CD4-positive, alpha-beta T cell treated with Interleukin-6 for 4 hours (primary cell): ENCODE measurements at places on chromosomes 6 and 20.

GRCh38 chr6:111765763-111766162 lies 107.5 kb downstream of the FYN start:
- no peak for DNase-seq

- DNase-seq = peak; percentile 95
Measured at GRCh38 chr6:29926413-29927274, 15.7 kb upstream of the HLA-A start.

DNA sequence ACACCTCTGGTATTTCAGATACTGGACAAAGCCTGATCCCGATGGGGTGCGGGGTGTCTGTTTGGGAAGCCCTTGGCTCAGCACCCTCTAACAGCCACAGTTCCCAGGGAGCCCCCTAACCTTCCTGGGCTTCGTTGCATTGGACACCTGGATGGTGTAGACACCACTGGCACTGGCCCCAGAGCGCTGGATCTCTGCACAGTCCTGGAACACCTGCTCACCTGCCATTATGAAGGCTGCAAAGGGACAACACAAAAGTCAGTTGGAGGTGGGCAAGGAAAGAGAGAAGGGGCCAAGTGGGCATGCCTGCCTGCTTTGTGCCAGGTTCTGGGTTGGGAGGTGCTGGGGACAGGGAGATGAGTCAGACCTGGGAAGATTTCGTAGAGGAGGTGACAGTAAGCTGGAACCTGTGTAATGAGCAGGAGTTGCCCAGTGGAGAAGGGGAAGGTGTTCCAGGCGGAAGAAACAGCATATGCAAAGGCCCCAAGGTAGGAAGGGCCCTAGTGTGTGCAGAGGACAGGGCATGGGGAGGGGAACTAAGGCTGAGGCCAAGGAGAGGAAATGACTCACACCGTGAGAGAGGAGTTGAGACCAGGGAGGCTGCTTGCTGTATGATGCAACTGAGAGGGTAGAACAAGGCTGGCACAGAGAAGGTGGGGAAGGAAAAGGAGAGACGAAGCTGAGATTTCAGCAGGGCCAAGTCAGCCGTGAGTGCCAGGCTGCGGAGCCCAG lies 34.9 kb downstream of the ANGPT4 start:
- DNase-seq = peak; percentile 16

GRCh38 chr6:16367571-16367970 lies 129.2 kb downstream of the GMPR start:
- DNase-seq = no peak

- DNase-seq = no peak
Measured at GRCh38 chr6:6998194-6998569, 109.6 kb upstream of the RREB1 start.

DNA sequence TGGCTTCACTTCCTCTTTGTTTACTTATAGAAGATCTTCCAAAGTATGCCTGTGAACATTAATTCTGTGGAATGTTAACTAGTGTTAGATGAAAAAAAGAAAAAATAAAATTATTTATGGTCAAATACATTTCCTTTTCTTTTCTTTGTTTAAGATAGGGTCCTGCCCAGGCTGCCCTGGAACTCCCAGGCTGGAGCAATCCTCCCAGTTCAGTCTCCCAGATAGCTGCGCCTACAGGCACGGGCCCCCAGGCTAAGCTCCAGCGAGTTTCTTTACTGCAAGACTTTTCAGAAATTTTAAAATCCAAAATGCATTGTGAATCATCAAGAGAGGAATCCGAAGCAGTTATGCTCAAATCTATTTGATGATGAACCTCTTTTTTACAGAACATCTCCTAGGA lies 39.3 kb upstream of the IL20RA start:
- no peak for DNase-seq

DNA sequence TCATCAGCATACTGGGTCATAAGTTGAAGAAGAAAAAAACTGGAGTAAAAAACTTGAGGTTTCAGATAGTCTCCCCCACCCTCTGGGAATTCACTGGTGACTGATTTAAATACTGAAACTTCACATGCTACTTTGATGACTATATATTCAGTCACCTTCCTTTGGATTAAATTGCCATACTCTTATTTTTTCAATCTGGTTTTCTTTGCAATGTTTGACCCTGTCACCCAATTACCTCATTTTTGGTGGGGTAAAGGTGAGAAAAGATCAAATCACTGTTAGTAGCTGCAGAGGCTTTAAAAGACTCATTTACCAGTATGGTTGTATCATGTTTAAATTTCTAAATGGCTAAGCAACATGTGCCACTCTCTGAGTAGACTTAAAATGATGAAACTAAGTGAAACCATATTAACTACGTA lies 862.7 kb upstream of the FLRT3 start:
- no peak for DNase-seq

DNA sequence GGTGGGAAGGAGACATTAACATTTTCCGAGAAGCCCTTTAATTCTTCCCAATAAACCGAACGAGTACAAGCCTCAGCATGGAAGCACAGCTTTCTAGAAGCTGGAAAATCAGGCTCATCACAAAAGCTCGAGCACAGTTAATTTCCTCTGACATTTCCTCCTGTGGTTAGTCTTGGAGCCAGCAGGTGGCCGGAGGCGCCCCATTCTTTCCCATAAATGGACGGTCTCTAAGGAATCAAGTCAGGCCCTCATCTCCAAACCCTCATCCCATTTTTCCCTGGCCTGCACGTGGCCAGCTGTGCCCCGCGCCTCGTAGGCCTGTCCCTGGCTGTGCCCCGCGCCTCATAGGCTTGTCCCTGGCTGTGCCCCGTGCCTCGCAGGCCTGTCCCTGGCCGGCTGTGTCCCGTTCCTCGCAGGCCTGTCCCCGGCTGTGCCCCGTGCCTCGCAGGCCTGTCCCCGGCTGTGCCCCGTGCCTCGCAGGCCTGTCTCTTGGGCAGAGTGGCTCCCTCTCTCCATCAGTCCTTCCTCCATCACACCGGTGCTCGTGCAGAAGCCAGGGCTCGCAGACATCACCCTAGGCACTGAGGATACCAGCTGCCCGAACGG lies 19.7 kb upstream of the NTSR1 start:
- no peak for DNase-seq

DNA sequence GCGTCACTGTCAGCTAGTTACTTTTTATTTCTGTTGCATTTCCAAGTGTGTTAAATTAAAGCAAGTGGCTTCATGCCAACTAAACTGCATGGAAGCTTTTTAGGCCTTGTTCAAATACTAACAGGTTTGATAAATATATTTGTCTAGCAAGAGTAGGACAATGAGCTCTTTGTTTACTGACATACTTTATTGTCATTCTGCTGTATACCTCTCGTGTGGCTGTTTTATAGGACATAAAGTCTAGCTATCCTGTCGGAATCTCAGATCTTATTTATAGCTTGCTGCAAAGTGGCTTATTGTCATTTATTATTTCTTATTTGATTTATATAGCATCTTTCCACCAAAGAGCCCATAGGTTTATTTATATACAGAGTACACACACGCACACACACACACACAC lies 711.1 kb downstream of the KIF16B start:
- no peak for DNase-seq

DNA sequence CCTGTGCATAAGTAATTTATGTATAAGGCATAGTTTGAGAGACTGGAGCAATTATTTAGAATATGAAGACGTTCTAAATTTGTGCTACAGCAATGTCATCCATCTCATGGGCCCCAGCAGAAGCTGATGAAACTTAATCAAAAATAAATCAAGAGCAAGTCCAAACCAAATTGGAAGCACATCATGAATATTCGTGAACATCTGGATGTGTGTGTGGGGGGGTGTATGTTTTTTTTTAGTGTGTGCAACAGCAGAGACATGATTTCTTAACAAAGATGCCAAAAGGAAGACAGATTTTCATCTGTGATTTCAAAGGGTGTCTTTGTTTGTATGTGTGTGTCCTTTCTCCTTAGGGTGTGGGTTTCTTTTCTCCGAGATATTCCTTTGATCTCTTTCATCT lies 58.9 kb downstream of the SASH1 start:
- no peak for DNase-seq

DNA sequence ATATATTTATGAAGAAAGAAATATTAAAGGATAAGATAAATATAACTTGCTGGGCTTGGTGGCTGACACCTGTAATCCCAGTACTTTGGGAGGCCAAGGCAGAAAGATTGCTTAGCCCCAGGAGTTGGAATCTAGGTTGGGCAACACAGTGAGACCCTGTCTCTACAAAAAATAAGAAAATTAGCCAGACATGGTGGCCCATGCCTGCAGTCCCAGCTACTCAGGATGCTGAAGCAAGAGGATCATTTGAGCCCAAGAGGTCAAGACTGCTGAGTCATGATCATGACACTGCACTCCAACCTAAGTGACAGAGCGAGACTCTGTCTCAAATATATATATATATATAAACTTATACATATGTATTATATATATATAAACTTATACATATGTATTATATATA lies 164.0 kb downstream of the MRPL14 start:
- DNase-seq = no peak

DNA sequence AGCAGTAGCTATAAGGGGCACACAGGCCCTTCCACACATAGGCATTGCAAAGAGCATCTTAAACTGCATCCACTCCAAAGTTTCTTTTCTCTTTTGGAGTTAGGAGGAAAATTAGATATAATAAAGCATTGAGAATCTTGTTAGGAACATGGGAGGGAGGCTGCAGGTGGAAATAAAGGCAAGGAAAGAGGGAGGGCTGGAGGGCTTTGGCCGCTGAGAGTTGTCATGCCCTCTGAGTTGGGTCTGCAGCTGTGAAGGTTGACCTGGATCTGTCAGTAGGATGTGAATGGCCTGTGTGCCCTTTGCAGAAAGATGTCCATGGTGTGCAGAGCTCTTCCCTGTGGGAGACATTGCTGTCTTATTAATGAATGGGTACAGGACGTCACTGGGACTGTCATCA lies 134.0 kb downstream of the FNDC1 start:
- DNase-seq = no peak

DNA sequence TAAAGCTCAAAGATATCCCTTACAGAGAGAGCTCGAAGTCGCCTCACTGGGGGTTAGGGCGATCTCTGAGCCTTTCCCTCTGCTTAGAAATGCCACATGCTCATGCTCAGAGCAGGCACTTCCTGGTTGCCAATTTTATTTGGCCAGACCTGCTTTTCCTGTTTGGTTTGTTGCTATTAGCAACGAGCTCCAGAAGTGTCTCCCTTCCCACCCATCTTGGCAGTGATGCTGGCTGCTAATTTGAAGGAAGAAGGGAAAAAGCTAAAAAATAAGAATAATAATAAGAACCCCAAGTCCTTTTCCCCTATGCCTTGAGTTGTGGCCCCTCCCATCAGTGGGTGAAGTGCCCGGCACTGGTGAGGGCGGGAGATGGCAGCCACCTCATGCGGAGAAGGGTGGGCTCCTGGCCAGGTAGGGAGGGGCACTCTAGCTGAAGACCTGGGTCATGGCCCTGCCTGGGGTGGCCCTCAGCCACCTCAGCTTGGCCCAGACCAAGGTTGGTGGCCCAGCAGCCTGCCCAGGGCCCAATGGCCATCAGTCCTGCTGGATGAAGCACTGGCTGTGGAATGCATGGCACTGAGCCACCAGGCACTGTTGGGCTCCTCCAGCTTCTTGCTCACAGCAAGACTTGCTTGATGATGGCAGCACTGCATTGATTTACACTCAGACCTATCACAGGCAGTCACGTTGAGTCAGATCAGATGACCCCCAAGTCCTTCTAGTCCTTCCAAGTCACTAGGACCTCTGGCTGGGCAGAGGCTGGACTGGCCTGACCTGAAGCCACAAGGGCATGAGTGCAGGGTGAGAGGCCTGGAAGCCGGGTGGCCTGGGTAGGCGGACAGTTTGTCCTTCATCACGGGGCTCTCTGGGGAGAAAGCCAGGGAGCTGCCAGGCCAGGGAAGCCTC lies 79.0 kb downstream of the SYNJ2 start:
- peak; percentile 15 for DNase-seq

DNA sequence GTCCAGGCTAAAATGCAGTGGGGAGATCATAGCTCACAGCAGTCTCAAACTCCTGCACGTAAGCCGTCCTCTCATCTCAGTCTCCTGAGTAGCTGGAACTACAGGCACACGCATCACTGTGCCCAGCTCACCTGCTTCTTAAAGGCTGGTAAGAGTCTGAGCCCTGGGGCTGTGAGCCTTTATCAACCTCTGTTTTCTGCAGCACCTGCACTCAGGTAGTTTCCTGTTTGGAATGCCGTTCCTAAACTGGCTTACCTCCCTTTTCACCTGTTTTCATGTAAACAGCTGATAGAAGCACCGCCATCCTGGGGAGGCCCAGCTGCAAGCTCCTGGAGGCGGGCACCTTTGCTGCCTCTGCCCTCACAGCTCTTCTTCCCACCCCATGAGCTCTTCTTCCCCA lies 45.4 kb downstream of the SLC24A3 start:
- no peak for DNase-seq

DNA sequence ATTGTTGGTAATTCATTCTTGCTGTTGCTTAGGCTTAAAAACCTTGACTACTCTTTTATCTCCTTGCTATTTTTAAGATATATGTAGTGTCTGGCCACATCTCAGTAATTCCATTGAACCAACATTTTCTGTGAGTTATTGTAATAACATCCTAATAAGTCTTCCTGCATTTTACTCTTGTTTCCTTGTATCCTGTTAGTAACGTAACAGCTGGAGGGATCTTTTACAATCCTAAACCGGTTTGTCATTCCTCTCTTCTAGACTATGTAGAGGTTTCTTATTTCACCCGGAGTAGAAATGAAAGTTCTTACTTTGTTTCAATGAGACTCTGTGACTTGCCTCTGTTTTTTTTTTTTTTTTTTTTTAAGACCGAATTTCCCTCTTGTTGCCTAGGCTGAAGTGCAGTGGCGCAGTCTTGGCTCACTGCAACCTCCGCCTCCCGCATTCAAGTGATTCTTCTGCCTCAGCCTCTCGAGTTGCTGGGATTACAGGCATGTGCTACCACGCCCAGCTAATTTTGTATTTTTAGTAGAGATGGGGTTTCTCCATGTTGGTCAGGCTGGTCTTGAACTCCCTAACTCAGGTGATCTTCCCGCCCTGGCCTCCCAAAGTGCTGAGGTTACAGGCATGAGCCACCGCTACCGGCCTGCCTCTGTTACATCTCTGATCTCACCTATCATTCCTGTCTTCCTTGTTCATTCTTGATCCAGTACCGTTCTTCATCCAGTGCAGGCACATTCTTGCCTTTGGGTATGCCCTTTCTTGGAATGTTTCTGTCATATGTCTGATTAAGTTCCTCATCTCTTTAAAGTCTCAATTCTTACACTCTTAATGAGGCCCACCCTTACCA lies 44.7 kb downstream of the NCOA3 start:
- no peak for DNase-seq
